ENCODE measurements at places on chromosomes 5 and 9. TPM values are rescaled to one million over a fixed set of nuclear protein-coding genes. Genes with fewer than 3 reads are reported as not detected.

OBP2B gene
- polyA plus RNA-seq, result not detected

UBAP1 gene
- polyA plus RNA-seq, result 93.9 TPM

LHX3 gene
- not detected for polyA plus RNA-seq

ANKRD18A gene
- polyA plus RNA-seq, result 0.23 TPM

EIF4EBP3 gene
- polyA plus RNA-seq, result 16.0 TPM

SLC2A8 gene
- 17.2 TPM for polyA plus RNA-seq

Data from ovary (tissue), 10 donors.